ENCODE measurements at places on chromosomes 5 and 9.

GRCh38 chr9:1073497-1073896 lies 23.3 kb downstream of the DMRT2 start:
- no peak for DNase-seq

DNA sequence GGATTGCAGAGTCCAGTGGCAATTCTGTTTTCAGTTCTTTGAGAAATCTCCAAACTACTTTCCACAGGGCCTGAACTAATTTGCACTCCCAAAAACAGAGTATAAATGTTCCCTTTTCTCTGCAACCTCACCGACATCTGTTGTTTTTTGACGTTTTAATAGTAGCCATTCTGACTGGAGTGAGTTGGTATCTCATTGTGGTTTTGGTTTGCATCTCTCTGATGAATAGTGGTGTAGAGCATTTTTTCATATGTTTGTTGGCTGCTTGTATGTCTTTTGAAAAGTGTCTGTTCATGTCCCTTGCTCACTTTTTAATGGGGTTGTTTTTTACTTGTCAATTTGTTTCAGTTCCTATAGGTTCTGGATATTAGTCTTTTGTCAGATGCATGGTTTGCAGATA lies 72.6 kb downstream of the PALM2AKAP2 start:
- no peak for DNase-seq

- no peak for DNase-seq
Observed at GRCh38 chr9:5499157-5499556, 11.2 kb upstream of the PDCD1LG2 start.

GRCh38 chr5:99543841-99544240 lies 615.0 kb upstream of the CHD1 start:
- no peak for DNase-seq

DNA sequence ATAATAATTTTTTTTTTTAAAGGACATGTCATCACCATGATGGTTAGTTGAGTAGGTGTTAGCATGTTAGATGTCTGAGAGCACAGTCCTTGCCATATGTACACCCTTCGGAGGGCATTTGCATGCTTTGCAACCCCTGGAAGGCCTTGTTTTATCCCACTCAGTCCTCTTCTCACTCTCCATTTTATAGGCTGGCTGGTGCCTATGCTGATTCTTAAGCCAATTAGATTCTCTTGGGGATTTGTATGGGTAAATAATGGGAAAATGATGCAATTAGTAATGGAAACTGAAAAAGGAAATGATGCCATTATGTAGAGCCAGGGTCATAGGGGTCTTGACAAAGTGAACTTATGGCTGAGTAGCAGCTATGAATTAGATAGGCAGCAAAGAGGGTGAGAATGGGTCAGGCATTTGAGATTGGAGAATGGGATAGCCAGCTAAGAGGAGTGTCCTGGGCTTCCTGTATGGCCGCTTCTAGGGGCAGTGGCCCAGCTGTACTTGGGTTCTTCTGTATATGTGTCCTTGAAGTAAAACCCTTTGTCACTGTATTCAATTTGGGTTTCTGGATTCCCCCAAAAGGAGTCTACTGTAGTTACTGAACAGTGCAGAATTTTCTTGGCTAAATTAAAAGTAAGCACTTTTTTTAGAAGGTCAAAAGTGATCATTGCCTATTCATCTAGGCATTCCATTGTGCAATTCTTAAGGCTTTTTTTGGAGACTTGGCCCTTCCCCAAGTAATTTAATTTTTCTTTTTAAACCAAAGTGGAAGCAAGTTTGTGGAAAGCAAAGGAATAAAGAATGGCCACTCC lies 31.6 kb downstream of the LRRTM2 start:
- no peak for DNase-seq

DNA sequence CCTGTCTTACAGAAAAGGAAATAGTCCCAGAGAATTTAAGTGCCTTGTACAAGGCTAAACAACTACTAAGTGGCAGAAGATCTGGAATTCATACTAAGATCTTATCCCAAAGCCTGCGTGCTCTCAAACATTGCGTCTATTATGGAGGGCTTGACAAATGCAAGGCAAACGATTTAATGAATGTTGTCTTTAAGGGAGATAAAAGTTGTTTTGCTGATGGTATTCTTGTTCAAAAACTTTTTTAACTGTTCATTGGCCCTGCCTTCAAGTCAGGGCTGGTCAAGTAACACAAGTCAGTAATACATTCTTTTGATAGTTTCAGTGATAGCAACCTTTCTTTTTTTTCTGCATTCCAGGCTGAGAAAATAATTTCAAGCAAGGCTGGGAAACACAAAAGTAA lies 1.7 kb upstream of the SLC38A9 start:
- DNase-seq = no peak

- DNase-seq = no peak
Observed at GRCh38 chr9:83560169-83560826, 22.1 kb upstream of the FRMD3 start.

DNA sequence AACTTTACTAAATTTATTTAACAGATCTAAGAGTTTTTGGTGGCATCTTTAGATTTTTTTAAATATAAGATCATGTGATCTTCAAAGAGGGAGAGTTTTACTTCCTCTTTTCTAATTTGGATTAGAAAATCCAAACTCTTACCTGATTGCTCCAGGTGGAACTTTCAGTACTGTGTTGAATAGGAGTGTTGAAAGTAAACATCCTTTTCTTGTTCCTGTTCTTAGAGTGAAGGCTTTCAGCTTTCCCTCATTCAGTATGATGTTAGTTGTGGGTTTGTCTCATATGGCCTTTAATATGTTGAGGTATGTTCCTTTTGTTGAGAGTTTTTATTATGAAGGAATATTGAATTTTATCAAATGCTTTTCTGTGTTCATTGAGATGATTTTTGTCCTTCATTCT lies 650.0 kb upstream of the SGCD start:
- DNase-seq = no peak

- DNase-seq = no peak
Observed at GRCh38 chr5:118249386-118249785, 739.0 kb downstream of the DTWD2 start.

DNA sequence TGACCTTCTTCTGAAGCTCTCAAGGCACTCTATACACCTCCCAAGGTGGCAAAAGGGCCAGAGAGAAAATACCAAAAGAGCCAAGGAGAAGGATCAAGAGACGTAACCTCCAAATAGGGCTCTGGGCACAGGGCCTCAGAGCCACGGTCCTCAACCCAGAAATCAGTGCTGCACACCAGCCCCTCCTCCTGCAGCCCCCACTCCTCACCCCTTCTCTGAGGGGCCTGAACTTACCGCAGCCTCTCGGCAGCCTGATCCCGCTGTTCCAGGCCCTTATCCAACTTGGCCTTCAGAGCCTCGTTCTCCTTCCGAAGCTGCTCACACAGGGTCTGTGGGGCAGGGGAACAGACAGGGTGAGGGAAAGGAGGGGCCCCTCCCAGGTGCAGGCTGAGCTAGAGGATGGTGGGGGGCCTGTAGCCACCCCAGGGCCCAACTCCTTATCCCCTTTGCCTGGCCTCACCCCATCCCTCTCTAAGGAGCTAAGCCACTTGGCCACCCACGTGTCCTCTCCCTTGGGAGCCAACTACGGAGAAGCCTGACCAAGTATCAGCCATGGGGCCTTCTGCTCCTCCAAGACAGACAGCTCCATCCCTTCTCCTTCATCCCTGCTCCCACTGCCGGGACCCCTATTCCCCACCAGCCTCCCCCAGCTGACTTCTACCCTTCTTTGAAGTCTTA lies 28.8 kb downstream of the TNIP1 start:
- DNase-seq = no peak

GRCh38 chr5:67303356-67303755 lies 106.8 kb upstream of the CD180 start:
- no peak for DNase-seq

- DNase-seq = no peak
Observed at GRCh38 chr5:117691081-117691870, 1116.7 kb upstream of the SEMA6A start.

GRCh38 chr5:41503860-41504259 lies 6.5 kb downstream of the PLCXD3 start:
- DNase-seq = no peak

- peak; percentile 53 for DNase-seq
Observed at GRCh38 chr9:15509931-15510788, 610 bp downstream of the PSIP1 start.

DNA sequence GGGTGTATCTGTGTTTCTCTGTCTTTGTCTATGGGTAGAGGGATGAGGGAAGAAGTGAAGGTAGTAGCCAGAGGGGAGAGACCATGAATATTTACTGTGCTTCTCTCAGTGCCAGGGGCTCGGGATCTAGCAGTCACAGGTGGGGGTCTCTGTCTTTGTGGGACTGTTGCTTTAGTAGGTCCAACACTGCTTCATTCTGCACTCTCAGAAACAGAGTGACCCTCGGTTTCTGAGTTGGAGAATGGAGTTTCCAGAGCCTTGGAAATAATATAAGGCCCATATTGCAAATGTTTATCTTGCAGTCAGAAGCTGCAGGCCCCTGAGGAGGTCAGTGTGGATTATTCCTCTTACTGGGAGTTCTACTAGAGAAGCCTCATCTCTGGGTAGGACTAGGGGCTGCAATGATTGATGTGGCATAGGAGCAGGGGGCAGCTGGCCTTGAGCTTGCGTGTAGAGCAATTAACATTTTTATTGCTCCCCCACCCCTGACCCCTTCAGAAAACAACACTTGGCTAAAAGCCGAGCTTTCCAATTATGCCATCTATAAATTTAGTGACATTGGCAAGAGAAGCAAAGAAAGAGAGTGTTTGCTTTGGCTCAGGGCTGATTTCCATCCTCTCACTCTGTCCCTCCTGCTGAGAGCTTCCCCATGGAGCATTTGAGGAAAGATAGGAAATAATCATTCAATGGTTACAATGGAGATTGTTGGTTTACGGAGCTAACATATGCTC lies 55.0 kb upstream of the TRPC7 start:
- no peak for DNase-seq

GRCh38 chr9:8456344-8456743 lies 656.8 kb upstream of the DMAC1 start:
- no peak for DNase-seq

DNA sequence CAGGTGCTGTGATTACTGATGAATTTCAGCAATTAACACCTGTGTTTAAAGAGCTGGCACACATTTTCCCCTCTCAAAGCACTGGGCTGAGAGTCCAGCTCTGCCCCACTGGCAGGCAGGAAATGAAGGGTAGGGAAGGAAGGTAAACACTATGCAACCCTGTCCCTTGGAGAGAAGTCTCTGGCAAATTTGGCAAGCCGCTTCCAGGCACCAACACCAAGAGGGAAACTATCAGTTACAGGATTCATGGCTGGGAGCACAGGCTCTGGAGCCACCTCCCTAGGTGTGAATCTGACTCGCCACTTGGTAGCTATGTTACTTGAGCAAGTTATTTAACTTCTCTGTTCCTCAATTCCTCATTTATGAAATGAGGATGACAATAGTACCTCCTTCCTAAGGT lies 3.3 kb downstream of the ANKS6 start:
- DNase-seq = no peak

DNA sequence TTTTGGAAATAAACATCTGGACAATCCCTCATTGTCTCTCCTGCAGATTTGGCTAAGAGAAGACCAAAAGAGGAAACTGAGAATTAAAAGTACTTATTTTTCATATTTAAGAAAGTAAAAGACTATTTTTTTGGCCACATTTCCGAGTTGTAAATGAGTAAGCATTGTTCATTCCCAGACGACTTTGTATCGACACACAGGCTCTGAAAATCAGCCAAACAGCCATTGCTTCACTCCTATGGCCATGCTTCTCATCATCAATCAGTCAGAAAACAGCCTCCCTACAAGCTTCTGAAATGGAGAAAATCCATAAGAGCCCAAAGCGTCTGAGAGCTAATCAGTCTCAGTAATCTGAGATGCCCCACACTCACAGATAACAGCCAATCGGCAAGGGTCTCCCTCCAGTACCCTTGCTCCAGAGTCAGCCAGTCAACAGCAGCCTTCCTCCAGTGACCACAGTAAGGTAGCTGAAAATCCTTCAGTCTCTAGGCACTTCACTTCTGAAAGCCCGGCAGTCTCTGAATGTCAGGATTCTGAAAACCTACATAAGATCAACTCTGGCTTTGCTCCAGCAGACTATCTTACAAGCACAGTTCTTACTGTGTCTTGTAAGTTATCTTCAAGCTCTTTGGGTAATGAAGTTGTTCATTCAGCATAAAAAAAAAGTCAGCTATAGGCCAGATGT lies 30.9 kb downstream of the CDO1 start:
- DNase-seq = no peak

DNA sequence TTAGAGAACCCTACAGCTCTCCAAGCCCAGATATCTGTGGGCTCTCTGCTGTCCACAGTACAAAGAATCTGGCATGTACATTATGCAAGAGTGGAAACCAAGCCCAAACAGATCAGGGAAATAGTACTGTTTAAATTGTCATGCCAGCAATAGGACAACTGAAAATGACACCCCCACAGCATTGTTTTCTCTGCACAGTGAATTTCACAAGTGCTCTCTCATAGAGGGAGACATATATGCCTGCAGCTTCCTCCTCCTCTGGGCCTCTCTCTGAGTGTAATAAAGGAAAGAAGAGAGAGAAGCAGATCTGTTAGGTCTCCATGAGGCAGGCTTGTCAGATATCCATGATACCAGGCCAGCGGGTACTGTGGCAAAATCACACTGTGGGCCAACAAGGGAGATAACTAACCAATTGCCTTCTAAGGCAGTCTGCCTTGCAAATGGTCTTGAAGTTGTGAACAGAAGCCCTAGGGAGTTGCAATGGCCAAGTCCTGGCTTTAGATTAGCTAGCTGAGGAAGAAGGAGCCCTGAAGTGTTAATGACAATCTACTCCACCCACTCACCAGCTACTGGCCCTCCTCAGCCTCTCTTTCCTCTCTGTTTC lies 54.4 kb upstream of the JMY start:
- no peak for DNase-seq

DNA sequence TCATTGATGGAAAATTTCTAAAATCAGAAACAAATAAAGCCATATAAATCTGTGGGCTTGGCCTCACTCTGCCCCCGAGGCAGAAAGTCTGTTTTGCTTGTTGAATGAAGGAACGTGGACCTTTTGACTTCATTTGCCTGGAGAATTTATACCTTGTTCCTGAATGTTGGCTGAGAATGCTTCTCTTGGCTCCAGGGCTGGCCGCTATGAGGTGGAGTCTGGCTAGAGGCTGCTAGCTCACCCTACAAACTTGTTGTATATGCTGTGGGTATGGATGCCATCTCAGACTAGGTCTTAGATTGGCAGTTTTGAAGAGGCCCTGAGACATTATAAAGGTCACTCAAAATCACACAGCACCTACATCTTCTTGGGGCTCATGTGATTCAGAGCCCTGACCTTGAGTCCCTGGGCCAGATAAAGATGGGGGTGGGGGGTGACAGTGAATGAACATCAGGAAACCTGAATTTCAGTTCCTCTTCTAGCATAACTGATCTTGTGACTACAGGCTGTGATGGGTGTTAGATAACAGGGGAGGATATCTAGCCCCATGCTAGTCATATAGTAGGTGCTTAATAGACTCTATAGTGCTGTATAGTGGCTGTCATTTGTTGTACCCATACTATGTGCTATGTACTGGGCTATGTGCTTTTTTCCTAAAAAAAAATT lies 2.8 kb downstream of the GM2A start:
- no peak for DNase-seq

DNA sequence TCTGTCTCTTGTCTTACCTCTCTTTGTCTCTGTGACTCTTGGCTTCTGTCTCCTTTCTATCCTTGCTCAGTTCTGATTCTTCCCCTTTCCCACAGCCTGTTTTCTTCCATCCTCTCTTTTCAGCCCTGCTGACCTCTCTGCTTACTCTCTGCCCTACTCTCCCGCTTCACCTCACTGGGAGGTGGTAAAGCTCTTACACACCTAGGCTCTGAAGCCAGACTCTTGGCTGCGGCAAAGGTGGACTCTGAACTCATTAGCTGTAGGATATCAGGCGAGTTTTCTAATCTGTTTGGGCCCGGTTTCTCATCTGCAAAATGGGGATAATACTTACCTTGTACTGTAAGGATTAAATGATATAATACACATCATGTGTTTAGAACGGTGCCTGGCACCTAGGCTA lies 11.1 kb downstream of the PCDH1 start:
- DNase-seq = no peak

Data from hematopoietic multipotent progenitor cell treated with erythropoietin and hydrocortisone succinate and interleukin-3 and kit ligand, for 17 days (in vitro differentiated cells).